ENCODE measurements at places on chromosomes 2 and 18.

- no peak for DNase-seq
Measured at GRCh38 chr2:230933521-230934180, 8.6 kb upstream of the GPR55 start.

DNA sequence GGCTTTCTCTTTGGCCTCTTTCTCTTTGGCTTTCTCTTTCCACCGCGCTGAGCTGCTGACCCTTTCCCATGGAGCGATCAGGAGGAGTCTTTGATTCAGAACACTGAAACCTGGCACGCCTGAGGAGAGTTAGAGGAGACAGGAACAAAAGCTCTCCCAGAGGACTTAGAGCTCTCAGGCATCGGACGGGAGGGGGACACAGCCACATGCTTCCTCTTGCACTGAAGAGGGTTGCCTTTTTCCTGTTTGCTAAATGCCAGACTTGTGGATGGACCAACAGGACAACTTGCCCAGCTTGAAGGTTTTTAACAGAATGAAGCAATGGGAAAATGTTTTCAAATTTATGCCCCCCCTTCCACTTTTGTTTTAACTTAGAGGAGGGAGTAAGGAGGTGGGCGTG is 3.6 kb upstream of the PTPN18 start:
- no peak for DNase-seq

GRCh38 chr2:174644406-174644805 is 46.8 kb upstream of the WIPF1 start:
- no peak for DNase-seq

DNA sequence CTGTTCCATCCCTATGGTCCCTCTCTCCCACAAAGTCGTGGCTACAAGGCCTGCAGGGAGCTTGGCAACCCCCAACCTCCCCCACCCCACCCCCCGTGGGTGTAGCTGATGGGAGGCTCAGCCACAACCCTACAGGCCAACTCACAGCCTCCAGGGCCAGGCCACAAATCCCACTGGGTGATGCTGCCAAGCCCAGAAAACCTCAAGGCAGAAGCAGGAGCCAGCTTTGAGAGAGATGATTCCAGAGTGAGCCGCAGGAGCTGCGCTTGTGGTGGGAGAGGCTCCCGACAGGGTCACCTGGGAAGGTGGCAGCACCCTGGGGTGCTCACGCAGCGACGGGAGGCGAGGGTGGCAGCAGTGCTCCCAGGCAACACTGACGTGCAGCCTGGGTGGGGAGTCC is 44.8 kb downstream of the ADCY3 start:
- DNase-seq = no peak

- no peak for DNase-seq
Measured at GRCh38 chr18:832085-832681, 20.1 kb upstream of the YES1 start.

DNA sequence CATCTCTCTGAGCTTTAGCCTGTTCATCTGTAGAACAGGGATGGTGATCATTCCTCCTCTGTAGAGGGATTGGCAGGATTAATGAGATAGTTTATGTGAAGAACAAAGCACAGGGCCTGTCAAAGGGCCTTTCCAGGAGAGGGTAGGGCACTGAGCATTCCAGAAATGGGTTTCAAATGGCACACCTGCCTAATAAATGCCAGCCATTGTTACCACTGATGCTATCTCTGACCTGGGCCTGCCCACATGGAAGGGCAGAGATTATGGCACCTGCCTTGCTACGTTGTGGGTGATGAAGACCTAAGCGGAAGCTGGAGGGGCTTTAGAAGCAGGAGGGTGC is 31.0 kb upstream of the GMPPA start:
- DNase-seq = no peak

DNA sequence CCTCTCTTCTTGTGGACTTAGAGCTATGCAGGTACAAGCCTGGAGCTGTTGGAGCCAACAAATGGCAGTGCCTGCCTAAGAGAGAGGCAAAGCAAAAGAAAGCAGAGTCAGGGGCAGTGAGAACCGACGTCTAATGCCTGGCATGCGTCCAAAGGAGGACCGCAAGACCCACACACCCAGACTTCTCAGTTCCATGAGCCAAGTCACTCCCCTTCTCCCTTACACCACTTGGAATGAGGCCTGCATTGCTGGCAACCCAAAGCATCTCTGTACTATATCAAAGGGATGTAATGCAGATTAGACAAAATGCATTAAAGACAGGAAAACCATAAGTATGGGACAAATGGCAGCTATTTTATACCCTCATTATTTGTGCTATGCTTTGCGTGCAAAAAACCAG is 49.9 kb upstream of the RNU4ATAC start:
- no peak for DNase-seq

DNA sequence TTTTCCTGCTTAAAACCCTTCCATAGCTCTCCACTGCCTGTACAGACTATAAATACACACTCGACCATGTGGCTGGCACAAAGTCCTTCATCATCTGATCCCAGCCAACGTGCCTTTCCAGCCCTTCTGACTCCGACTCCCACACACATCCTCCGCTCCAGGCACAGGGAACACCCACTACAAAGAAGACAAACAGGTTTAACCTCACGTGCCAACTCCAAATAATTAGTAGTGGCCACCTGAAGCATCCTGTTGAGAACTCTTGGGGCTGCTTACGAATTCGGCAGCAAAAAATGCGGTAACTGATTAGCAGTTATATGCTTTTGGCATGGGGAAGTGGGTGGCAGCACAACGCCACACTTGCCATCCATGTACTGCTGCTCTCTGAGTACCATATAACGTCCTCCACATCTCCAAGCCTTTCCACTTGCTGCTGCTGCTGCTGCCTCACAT is 12.1 kb downstream of the SPIRE1 start:
- no peak for DNase-seq

GRCh38 chr2:39725401-39725800 is 53.7 kb downstream of the THUMPD2 start:
- no peak for DNase-seq

DNA sequence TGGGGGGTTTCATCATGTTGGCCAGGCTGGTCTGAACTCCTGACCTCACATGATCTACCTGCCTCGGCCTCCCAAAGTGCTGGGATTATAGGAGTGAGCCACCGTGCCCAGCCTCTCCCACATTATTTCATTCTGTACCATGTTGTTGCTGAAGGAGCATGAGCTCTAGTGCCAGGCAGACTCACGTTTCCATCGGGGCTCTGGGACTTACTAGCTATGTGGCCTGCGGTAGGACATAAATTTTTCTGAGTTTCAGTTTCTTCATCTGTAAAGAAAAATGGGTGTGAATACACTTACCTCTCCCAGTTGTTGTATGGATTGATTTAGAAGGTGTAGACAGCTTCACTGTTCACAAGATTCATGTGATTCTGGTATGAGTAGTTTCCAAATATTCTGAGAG is 30.8 kb upstream of the CCL20 start:
- no peak for DNase-seq

- no peak for DNase-seq
Measured at GRCh38 chr2:2456721-2457120, 125.6 kb upstream of the MYT1L start.

DNA sequence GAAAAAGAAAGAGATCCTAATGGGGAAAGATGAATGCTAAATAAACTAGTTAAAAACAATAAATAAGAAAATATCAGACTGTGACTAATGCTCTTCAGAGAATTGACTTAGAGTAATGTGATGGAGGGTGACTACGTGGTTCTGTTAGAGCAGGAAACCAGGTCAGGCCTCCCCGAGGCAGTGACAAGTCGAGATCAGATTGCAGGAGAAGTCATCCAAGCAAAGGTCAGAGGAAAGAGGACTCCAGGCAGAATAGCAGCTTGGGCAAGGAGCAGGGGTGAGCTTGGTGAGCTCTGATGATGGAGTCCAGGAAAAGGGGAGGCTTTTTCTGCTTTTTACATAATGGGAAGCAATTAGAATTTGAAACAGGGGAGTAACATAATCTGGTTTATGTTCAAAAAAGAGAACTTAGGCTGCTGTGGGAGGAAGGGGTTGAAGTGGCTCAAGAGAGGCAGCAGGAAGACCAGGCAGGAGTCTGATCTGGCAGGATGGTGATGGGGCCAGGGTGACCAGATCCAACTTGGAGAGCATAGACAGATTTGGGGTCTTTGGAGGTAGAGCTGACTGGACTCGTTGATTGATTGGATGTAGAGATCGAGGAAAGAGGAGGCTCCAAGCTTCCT is 27.3 kb upstream of the ITGB6 start:
- no peak for DNase-seq

- no peak for DNase-seq
Measured at GRCh38 chr2:176794392-176794791, 418.2 kb upstream of the HNRNPA3 start.

GRCh38 chr2:79530443-79530842 is 17.6 kb downstream of the CTNNA2 start:
- DNase-seq = no peak

DNA sequence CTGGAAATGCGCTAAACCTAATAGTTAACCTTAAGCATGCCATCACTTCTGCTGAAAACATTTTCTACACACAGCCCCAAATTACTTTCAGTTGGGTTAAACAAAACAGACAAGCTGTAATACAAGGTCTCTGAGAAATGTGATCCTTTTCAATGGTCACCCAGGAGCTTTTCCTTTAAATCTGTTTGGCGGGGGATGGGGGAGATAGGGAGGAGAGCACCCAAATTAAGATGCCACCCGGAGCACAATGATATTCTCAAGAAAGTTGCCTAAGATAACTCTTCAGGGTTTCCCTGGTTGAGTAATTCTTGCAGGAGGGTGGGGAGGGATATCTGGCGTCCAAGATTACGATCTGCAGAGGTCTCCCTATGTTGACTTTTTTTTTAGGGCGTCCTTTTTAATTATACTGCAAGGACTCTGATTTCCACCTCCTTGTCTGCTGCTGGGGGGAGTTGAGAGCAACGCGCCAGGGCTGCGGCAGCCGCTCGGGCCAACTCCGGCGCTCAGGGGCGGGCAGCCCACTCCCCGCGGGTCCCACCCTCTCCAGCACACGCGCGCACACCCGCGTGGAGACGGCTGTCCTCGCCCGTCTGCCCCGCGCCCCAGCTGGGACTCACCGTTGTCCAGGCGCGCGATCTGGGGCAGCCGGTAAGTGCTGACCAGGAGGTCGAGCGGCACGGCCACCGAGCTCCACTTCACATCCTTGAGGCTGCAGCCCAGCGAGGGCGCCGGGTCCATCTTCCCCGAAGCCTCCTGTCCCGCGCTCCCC is 807 bp downstream of the GAREM1 start:
- DNase-seq = no peak

GRCh38 chr18:59685501-59685900 is 11.7 kb downstream of the CCBE1 start:
- no peak for DNase-seq

- DNase-seq = no peak
Measured at GRCh38 chr2:228613133-228613850, 431.8 kb upstream of the SPHKAP start.

GRCh38 chr2:62895632-62896009 is 155.0 kb upstream of the OTX1 start:
- DNase-seq = no peak

DNA sequence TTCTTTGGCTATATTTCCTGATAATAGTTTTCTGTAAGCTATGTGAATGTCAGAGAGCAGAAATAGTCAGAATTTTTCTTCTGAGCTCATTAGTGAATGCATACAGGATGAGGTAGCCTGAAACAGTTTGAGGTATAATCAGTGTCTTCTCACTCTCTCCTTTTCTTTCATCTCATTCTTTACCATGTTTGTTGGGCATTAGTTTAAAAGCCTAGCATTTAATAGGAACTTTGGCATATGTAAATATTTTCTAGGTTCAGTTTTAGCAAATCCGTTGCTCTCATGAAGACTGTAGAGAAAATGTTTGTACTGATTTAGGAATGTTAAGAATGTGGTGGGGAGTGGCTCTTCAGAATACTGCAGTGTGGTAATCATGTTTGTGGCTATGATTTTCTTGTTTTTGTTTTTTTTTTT is 119.4 kb downstream of the PARD3B start:
- DNase-seq = no peak

DNA sequence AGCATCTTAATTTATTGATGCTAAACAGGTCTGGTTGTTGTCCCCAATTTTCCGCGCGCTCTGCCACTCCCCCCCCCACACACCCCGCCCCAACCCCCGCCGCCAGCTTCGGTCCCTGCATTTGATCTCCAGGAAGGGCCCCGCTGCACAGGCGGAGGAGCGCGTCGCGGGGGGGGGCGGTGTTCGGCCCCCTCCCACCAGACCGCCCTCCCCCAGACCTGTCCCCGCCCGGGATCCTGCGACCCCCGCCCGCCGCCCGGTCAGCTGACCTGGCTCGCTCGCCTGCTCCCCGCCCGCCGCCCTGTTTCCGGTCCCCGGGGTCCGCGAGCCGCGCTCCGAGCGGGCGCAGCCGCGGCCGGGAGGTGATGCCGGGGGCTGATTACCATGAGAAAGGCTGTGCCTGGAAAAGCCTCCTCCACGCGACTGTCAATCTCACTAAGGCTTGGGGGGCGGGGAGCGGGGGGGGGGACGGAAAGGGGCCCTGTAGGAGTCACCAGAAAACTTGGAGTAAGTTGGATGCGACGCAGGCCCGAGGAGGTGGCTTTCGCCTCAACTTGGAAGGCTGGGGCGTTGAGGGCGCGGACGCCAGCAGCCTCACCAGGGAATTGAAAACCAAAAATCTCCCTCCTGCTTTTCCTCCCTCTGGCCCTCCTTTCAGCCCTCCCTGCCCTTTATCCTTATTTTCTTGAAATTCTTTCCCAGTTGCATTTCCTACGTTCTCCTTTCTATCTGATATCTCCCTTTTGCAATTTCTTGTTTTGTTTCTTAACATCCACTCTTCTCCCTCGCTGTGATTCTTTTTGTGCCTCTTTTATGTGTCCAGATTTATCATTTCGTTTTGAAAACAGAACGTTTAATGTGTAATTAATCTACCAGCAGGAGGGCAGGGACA is 4.4 kb upstream of the ZEB2 start:
- DNase-seq = no peak

DNA sequence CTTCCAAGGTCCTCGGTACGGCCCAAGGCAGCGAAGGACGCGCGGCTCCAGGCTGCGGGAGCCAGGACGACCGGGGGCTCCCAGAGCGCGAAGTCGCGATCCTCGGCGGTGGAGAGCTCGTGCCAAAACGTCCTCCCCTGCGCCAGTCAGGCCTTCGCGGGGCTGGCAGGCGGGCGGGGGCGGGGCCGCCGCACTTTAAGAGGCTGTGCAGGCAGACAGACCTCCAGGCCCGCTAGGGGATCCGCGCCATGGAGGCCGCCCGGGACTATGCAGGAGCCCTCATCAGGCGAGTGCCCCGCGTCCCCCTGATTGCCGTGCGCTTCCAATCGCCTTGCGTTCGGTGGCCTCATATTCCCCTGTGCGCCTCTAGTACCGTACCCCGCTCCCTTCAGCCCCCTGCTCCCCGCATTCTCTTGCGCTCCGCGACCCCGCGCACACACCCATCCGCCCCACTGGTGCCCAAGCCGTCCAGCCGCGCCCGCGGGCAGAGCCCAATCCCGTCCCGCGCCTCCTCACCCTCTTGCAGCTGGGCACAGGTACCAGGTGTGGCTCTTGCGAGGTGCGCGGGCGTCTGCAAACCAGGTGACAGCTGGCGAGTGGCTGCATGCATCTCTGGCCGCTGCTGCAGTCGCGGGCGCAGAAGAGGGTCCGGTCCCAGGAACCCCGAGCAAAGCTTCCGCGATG is at the start of gene CIDEA:
TSS of gene CIDEA (plus strand) at position 226 of the 684 bp plus-strand sequence. CDS start at position 249, 23 bp downstream.
- DNase-seq = no peak

DNA sequence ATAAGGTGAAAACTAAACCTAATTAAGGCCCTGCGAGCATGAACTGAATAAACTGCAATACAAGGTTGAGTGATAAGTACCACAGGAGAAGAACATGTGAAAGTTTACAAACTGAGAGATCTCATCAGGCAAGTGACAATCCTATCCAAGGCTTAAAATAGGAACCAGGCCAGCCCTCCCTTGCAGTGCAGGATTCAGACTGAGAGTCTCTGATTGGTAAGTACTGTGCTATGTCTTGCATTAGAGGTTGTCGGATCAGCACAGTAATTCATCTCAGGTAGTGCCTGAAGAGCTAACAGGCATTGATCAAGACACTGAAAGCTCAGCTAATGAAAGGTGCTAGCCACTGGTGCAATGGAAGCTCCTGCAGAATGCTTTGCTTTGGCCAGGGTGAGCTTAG is 801.7 kb upstream of the ID2 start:
- DNase-seq = no peak
